Heart left ventricle (tissue), 16 donors: ENCODE measurements at places on chromosomes 2 and 18. TPM values are rescaled to one million over a fixed set of nuclear protein-coding genes. Genes with fewer than 3 reads are reported as not detected.

DNA sequence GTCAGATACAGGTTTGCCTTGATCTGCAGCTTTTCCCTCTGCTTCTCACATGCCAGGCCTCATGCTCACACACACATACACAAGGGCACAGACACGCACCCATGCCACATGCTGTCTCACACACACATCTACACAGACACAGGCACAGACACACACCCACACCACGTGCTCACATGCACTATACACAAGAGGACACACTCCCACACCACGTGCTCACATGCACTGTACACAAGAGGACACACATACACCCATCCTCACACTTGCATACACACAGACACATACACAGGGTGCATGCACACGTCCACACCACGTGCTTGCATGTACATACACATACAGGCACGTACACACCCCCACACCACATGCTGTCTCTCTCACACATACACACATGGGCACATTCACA is 253.8 kb downstream of the ATAD2B start:
- DNase-seq: no peak
- no peaks in the 10 kb centered on the region for H3K36me3 ChIP-seq
- H3K4me3 ChIP-seq: no peak overlapping the region
- no peaks in the 10 kb centered on the region for H3K27me3 ChIP-seq
- no peak overlapping the region for H3K27ac ChIP-seq

- H3K27me3 ChIP-seq: no peaks in the 10 kb centered on the region
- no peak overlapping the region for H3K4me3 ChIP-seq
- H3K27ac ChIP-seq: no peak overlapping the region
- no peak for DNase-seq
- H3K4me1 ChIP-seq: no peaks in the 10 kb centered on the region
These were observed 338.5 kb upstream of the SETBP1 start for GRCh38 chr18:44342162-44342561.

The B4GALT6 gene
- 3.3 TPM for total RNA-seq

- no peak for DNase-seq
- no peak overlapping the region for H3K27ac ChIP-seq
- H3K36me3 ChIP-seq: no peaks in the 10 kb centered on the region
- peaks cover 11% of the 10 kb centered on the region for H3K27me3 ChIP-seq
These were observed 241.3 kb downstream of the PAX3 start for GRCh38 chr2:222057347-222058073.

DNA sequence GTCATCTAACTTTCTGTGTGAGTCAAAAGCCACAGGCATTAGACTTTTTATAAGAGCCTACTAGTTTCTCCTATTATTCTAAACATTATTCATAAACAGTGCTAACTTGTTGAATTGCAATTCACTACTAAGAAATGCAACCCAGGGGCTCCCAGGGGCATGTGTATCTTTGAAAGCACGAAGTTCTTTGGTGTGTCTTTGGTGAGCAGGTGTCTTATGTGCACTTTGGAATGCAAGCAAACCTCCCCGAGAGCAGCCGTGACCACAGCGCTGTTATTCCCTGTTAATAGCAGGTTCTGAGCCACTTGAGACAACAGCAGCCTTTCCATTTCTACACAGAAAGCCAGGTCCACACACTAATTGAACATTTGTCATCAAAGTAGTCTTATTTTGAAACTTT is 123.5 kb downstream of the PRKRA start:
- no peaks in the 10 kb centered on the region for H3K27me3 ChIP-seq
- H3K4me1 ChIP-seq: peaks cover 6% of the 10 kb centered on the region
- H3K27ac ChIP-seq: no peak overlapping the region
- no peak for DNase-seq
- no peak overlapping the region for H3K4me3 ChIP-seq

DNA sequence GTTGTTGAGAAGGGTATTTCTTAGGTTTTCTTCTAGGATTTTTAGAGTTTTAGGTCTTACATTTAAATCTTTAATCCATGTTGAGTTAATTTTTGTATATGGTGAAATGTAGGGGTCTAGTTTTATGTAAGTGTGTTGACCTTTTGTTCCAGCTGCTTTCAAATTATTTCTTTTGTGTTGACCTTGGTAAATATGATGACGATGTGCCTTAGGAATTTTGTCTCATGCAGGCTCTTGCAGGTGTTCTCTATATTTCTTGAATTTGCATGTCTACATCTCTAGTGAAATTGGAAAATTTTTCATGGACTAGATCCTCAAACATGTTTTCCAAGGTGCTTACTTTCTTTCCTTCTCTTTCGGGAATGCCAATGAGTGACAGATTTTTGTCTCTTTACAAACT is 1609.3 kb upstream of the ZEB2 start:
- no peak for DNase-seq
- H3K27ac ChIP-seq: no peak overlapping the region
- H3K4me1 ChIP-seq: no peaks in the 10 kb centered on the region
- no peaks in the 10 kb centered on the region for H3K27me3 ChIP-seq
